Stimulated activated CD8-positive, alpha-beta memory T cell treated with anti-CD3 and anti-CD28 coated beads, Interleukin-15, amount 100 ng/mL, for 4 hours (primary cell): ENCODE measurements at places on chromosomes 13 and 19.

DNA sequence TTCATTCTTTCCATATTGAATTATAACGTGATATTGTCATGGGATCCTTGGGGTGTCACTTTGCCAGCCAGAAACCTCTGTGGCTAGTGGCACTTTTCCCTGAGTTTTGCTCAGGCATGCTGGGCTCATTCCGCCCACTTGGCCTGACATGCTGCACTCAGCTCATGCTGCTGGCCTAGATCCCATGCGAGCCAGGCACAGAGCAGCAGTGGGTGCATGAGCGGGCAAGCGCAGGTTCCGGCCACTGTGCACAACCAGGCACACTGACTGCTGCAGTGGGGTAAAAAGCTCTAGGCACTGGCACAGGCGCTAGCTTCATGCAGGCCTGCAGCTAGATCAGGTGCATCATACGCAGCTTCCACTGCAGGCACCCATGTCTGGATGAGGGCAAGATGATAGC is 221.2 kb downstream of the MAB21L1 start:
- no peak for DNase-seq

- DNase-seq, result no peak
Observed at GRCh38 chr19:33399081-33399744, 25.7 kb downstream of the CEBPG start.

- no peak for DNase-seq
Observed at GRCh38 chr19:29185427-29185826, 27.5 kb downstream of the UQCRFS1 start.

GRCh38 chr13:47837104-47837880 is 163.8 kb downstream of the SUCLA2 start:
- no peak for DNase-seq

DNA sequence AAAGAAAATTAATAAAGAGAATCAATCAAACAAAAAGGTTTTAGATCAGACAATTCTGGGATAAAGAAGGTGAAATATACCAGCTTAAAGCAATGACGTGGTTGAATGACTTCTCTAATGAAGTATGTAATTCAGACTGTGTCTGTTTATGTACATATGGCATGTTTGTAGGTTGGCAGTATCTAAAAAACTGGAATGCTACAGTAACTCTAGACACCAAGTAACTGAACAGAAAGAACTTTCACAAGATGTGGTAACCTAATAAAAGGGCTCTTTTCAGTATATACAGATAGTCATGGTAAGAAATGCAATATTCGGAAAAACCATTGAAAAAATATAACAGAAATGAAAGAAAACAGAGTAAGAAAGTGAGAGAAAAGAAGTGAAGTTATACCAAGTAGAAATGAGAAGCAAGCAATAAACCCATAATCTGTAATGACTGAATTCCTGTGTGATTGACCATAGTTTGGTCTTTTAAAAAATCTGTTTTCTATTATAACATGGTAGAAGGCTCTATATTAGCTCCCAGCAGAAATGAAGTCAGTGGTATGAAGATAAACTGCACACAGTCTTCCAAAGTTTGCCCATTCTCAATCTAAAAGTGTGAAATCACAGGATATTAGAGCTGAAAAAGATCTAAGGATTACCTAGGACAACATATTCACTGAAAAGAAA is 31.4 kb downstream of the ELF1 start:
- DNase-seq, result no peak

DNA sequence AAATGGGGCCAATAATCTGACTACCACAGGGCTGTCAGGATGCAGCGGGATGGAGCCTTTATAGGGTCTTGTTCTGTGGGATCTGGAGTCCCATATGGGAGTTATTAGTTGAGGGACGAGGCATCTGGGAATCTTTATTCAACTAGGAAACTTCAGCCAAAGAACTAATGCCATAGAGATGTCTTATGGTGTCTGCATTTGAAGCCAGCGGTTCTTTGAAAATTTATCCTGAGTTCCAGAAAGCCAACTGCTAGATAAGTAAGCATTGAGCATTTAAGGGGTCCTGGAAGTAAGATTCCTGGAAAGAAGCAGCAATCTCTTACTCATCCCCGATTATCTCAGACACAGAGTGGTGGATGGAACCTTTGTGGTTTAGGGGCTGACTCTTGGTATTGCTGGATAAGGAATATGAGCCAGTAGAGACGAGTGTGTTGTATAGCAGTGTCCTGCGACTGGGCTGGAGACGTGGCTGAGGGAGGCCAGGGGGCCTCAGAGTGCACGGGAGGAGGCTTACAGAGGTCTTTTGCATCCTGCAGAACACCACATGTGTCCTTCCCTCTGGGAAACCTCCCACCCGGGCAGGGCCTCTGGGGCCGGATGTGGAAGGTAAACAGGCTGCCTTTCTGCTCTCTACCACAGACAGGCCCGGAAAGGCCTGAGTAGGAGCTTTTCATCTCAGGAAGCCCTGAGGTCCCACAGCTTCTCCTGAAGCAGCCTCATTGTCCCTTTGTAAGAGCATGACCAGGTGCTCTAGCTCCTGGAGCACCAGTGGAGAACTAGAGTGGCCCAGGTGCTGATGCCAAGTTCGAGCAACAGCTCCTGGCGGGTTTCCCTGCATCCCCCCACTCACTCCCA is 28.8 kb downstream of the ACTN4 start:
- no peak for DNase-seq

DNA sequence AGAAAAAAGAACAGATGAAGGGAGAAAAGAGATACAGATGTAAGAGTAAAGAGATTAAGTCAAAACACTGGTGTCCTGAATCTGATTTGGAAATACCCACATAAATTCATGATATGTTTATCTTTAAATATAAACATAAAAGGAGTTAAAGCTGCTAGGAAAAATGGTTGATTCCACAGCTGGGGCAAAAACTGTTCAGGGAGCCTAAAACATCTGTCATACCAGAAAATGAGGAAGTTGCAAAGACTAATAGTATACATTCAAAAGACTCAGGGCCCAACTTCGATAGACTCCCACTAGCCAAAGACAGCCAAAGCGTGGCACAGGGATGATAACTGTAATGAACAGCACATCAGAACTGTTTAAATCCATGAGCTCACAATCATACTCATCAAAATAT is 62.0 kb downstream of the ABCC4 start:
- no peak for DNase-seq

DNA sequence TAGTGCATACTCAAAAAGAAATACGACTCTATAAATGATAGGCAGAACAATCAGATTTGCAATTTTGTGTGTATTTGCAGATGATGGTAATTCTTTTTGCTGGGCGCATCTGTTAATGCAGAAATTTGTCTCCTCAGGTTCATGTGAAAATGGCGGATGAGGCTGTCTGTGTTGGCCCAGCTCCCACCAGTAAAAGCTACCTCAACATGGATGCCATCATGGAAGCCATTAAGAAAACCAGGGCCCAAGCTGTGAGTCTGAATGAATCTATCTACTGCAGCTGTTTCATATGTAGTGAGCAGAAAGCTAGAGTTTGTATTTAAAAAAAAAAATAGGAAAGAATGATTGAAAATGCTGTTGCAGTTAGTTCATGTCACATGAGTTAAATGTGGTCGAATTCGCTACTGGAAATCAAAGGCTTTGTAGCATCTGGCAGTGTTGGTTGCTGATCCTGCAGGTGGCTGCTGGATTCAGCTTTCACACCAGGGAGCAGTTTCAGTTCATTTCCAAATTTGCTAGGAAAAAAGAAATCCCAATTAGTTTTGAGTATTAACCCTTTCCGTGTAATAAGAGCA is 66.0 kb downstream of the PCCA start:
- no peak for DNase-seq

GRCh38 chr19:50005428-50005827 is 19.7 kb downstream of the VRK3 start:
- DNase-seq, result no peak

- DNase-seq, result no peak
Observed at GRCh38 chr13:36981156-36981743, 17.9 kb downstream of the ALG5 start.

DNA sequence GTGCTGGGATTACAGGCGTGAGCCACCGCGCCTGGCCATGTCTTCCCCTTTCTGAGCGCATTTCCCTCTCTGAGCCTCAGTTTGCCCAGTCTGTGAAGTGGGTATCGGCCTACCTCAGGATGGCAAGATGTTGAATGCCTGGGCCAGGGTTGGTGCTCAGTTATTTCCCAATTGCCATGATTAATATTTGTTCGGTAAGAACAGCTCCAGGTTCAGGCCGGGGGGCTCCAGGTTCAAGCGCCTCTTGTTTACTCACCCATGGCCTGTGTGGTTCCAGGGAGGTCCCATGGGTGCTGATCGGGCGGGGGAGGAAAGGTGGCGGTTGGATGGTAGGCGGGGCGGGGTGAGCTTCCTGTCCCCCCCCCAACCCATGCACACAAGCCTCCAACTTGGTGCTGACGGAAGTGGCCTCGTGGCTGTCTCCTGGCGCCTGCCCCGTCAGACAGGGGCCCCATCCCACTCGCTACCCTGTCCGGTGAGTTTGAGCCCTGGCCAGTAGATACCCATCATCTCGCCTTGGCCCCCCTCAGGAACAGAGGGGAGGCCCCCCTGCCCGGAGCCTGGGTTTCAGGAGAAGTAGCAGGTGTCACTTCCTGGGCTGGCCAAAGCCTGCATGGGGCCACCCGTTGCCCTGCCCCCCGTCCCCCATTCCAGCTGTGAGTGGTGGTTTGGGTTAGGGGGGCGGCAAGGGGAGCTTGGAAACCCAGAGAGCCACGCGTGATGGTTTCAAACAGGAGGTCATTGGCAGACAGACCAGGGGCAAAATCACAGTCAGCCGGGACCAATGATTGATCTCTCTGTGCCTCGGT is at the start of gene FCHO1:
FCHO1 (plus strand) TSS at position 375 of the 809 bp plus-strand sequence. CDS start 3,688 bp downstream, outside the sequence.
- peak; percentile 85 for DNase-seq

DNA sequence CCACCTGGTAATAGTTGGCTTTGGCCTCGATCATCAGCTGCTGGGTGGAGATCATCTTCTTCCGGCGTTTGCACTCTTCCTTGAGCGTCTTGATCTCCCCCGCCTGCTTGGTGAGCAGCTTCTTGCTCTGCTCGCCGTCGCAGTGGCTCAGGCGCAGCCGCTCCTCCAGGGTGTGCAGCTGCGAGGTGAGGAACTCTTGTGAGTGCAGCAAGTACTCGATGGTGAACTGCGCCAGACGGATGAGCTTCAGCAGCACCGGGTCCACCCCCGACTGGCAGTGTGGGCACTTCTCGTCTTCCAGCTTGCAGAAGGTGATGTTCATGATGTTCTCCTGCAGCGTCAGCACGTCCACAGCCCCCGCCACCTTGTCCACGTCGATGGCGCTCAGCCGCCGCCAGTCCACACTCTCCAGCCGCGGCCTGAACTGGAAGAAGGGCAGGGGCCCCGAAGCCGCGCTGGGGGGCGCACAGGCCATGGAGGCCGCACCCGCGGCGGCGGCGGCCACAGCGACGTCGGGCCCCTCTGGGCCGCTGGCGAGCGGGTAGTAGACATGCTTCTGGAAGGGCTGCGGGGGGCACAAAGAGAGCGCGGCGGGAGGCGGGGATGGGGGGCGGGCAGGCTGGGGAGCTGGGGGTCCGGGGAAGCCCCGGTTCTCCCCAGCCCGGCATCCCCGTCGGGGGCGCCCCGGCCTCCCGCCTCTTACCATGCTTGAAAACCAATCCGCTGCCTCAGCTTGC is 3.0 kb downstream of the DZIP1 start:
- no peak for DNase-seq

- DNase-seq, result no peak
Observed at GRCh38 chr19:50249636-50250035, 46.2 kb downstream of the MYH14 start.

DNA sequence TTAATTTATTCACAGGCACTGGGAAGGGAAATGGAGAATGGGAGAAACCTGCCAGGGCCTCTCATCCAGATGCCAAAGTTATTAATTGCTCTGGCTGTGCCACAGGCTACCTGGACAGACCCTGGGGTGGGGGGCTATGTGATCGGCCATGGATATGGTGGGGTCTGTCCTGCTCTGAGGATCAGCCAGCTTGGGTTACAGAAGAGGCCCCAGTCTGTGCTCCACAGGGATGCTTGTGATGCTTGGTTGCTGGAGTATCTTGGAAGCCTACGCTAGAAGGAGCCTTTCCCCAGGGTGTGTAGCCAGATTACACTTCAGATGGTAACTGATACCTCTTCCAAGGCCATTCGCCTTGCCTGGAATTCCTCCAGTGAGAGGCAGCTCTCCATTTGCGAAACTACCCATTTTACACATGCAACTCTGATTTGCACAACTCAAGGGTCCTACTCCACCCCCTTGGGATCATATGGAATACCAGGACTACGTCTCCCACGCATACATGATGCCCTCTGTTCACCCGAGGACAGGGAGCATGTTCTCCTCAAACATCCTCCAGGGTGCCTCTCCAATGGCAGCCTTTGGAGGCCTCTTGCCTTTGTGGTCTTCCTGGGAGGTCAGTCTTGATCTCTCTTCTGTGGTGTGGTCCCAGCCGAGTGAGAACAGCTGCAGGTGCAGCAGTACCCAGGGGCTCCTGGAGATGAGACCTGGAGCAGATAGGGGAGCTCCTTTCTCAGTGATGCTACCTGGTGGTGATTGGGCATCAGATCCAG is 186.6 kb upstream of the TSHZ3 start:
- DNase-seq, result no peak

DNA sequence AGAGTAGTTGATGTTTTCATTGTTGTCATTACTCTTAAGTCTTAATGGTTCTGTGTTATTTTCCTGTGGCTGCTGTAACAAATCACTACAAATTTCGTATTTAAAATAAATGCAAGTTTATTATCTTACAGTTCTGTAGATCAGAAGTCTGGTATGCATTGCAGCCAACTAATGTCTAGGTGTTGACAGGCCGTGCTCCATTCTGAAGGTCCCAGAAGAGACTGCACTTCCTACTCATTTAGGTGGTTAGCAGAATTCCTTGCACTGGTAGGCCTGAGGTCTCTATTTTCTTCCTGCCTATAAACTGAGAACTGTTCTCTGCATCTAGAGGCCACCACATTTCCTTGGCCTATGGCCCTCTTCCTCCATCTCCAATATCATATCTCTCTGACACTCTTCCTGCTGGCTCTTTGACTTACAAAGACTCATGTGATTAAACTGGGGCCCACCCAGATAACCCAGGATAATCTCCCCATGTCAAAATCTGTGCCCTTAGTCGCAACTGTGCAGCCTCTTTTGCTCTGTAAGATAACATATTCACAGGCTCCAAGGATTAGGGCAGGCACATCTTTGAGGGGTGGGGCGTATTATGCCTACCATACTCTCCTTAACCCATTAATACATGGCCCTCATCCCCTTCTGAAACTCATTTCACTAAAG is 468.4 kb downstream of the FOXO1 start:
- no peak for DNase-seq

DNA sequence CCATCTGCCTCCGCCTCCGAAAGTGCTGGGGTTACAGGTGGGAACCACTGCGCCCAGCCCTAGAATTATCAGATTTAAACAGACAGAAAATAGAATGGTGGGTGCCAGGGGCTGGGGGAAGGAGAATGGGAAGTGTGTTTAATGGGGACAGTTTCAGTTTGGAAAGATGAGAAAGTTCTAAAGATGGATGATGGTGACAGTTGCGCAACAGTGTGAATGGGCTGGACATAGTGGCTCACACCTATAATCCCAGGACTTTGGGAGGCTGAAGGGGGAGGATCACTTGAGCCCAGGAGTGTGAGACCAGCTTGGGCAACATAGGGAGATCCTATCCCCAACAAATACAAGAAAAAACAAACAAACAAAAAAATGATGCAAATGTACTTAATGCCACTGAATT is 15.9 kb downstream of the KANK2 start:
- no peak for DNase-seq
